ENCODE measurements at places on chromosomes 6 and 20.
A peak's percentile ranks its signal among the peaks of the same experiment; 100 is the strongest.

GRCh38 chr6:29967379-29968010 is 25.2 kb downstream of the HLA-A start:
- DNase-seq: peak; percentile 13

DNA sequence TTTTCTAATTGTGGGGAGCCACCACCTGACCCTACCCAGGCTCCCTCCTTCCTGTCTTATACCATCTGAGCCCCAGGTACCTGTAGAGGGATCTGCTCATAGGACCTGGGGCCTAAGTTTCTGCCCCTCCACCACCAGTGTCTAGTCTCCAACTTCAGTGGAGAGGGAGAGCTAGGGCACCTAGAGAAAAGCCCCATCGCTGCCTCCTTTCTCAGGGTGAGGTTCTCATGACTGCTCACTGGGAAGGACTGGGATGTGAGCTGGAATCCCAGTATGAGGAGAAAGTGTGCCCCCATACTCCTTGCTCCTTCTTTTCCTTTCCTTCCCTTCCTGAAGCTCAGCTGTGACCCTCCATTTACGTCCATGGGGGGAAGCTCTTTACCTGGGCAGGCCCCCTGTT is 231.6 kb downstream of the LRFN2 start:
- no peak for DNase-seq

GRCh38 chr6:16508959-16509358 is 252.3 kb downstream of the ATXN1 start:
- no peak for DNase-seq

DNA sequence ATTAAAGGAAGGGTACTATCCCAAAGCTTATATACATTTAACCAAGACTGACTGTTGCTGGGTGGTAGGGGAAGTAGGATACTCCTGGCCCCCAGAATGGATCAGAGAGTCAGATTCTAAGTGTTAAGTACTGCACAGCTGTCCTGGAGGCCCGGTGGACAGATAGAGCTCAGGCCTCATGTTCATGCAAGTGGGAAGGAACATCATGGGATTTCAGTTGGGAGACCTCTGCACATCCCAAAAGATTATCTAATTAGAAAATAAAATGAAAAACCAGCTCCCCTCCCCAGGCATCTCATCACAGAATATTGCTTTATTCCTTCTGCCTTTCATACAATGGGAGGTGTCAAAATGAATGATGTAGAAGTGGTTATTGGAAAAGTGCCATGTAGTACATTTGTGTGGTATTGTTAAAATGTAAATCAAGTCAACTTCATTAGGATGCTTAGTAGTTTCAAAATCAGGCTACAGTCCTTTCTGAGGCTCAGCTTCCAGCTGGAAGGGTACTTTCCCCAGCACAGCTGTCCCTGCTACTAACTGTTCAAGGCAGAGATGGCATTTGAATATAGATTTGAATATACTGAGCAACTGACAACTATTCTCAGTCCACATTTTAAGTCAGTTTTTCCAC is 82.9 kb downstream of the SLC35B3 start:
- no peak for DNase-seq

DNA sequence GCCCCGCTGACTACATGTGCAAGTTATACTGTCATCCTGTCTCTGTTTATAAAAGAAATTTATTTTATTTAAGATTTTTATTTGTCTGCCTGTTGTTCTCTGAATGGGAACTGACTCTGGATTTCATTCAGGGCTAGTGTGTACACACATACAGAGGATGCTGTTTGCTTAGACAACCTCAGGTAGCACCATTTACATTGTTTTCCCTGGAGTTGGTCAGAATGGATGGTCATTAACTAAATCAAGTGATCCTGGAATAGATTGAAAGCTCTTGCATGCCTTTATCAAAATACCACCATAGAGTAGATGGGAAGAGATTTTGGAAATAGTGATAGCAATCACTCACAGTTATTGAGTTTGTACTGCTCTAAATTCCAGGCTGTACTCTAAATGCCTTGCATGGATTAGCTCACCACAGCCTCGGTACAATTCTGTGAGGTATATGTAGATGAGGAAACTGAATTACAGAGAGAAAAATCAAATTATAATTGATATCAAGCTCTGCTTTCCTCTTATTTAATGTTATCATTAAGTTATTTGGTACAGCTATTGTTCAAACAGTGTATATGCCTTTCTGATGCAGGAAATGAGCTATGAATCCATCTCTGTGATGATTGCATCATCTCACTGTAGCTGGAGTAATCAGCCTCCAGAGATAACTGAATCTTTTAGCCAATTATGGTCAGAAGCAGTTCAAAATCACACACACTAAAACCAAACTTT is 51.9 kb downstream of the RNF217 start:
- no peak for DNase-seq

DNA sequence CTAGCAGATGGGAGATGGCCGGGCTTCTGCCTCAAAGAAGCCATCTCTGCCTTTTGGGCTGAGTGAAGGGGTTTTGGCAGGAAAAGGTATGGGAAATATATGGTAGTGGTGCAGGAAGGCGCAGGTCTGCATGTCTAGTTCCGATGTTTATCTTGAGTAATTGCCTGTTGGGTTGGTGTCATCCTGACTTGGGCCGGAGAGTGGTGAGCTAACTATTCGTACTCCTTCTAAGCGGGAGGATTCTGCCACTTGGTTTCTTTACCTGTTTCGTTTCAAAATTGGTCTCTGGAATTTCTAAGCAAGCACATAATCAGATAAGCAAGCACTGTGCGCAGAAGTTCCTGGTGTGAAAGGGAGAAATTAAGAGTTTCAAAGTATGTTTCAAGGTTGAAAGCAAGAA is 229.6 kb downstream of the SAMD5 start:
- DNase-seq: no peak

- no peak for DNase-seq
Measured at GRCh38 chr6:37218511-37218910, 39.1 kb upstream of the TBC1D22B start.

DNA sequence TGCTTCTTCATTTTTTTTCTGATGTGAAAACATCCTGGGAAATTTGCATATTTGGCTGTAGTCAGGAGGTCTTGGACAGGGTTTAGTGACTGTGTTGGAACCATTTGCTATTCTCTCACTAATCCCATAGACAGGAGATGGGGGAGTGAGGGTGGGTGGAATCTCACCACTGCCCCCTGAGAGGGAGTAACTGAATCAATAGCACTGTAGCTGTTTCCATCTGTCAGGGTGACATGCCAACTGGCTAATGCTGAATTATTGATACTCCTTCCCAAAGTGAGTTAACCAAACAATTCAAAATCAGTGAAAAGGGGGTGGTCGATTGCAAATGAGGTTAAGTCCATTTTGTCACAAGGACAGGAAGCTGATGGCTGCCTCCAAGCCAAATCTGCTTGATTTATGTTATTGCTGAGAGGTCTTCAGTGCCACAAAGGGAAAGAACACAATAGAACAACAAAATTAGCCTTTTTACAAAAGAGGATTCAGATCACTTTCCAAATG is 55.1 kb upstream of the B3GAT2 start:
- peak; percentile 74 for DNase-seq

- no peak for DNase-seq
Measured at GRCh38 chr6:141033101-141033500, 1099.6 kb upstream of the GJE1 start.
